ENCODE measurements at places on chromosomes 5 and 9.

GRCh38 chr5:84242286-84242685 lies 142.4 kb downstream of the EDIL3 start:
- no peak for DNase-seq

DNA sequence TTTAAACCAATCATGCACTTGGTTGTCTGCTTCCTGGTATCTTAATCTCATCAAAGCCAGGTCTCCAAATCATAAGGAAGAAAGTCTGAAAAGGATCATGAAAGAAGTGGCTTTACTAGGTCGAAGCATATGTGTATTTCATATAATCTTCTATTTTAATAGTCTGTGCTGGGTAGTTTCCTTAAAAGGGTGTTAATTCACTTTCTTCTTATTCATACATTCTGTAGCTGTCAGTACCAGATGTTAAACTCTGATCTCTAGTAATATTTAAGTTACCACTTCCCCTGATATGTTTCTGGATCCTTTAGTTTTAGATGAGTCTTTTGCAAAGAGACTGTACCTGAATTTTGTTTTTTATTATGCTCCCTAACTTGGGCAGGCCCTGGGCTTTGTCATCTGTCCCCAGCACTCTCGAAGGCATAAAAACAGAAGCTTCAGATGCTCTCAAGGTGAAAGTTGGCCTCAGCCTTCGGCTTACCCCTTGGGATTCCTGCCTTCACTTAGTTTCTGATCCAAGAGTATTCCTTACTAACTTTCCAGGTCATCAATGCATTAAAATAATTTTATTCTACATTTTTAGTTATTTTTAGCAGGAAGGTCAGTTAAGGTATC lies 15.0 kb upstream of the LNPEP start:
- DNase-seq: no peak

- DNase-seq: no peak
Measured at GRCh38 chr9:99490729-99491128, 268.6 kb downstream of the SEC61B start.

GRCh38 chr5:53323943-53324642 lies 156.3 kb upstream of the FST start:
- DNase-seq: no peak
